Activated CD4-positive, alpha-beta T cell treated with anti-CD3 and anti-CD28 coated beads for 1 hour (primary cell): ENCODE measurements at places on chromosomes 1 and 21.

GRCh38 chr1:59008599-59009347 is 224.9 kb upstream of the JUN start:
- DNase-seq: no peak

- DNase-seq: no peak
Observed at GRCh38 chr1:11888206-11888876, 29.6 kb upstream of the NPPB start.

- DNase-seq: no peak
Observed at GRCh38 chr1:10179406-10180091, 30.8 kb upstream of the KIF1B start.

- no peak for DNase-seq
Observed at GRCh38 chr1:80369780-80370179, 1363.2 kb upstream of the ADGRL4 start.

- no peak for DNase-seq
Observed at GRCh38 chr1:241161188-241161689, 195.8 kb downstream of the RGS7 start.
